ENCODE measurements at places on chromosomes 3 and 15. TPM values are rescaled to one million over a fixed set of nuclear protein-coding genes. Genes with fewer than 3 reads are reported as not detected.

The BOC gene
- 8.9 TPM for polyA plus RNA-seq

The LRRC31 gene
- 0.56 TPM for polyA plus RNA-seq

The NR2E3 gene
- not detected for polyA plus RNA-seq

The GHSR gene
- polyA plus RNA-seq: 0.17 TPM

The STX19 gene
- polyA plus RNA-seq: not detected

The HRH1 gene
- 1.6 TPM for polyA plus RNA-seq

The MUSTN1 gene
- 19.6 TPM for polyA plus RNA-seq

The CAPN3 gene
- 9.7 TPM for polyA plus RNA-seq

The PLSCR2 gene
- not detected for polyA plus RNA-seq

The MST1 gene
- polyA plus RNA-seq: 19.1 TPM

The ARNT2 gene
- 1.9 TPM for polyA plus RNA-seq

The FOXL2 gene
- polyA plus RNA-seq: not detected

The ASB14 gene
- not detected for polyA plus RNA-seq

The CD200R1 gene
- 0.18 TPM for polyA plus RNA-seq

The LOXL1 gene
- 15.7 TPM for polyA plus RNA-seq

The WDR72 gene
- 0.60 TPM for polyA plus RNA-seq

The RARRES1 gene
- polyA plus RNA-seq: 78.2 TPM

The OR4F6 gene
- not detected for polyA plus RNA-seq

The SLC51A gene
- 0.33 TPM for polyA plus RNA-seq

The TRPM1 gene
- 1.5 TPM for polyA plus RNA-seq

The CD96 gene
- 0.69 TPM for polyA plus RNA-seq

The THRB gene
- polyA plus RNA-seq: 3.4 TPM

The MYRIP gene
- polyA plus RNA-seq: 3.1 TPM

The AGBL1 gene
- polyA plus RNA-seq: not detected

The DISP2 gene
- polyA plus RNA-seq: 0.56 TPM

The TNK2 gene
- polyA plus RNA-seq: 43.1 TPM

The MYZAP gene
- polyA plus RNA-seq: 8.1 TPM

The EPHA6 gene
- 0.10 TPM for polyA plus RNA-seq

The FSIP1 gene
- polyA plus RNA-seq: 0.07 TPM

The CYP1A2 gene
- polyA plus RNA-seq: 0.27 TPM

The NR1I2 gene
- 0.13 TPM for polyA plus RNA-seq

The ROPN1 gene
- polyA plus RNA-seq: not detected

The TNFAIP8L3 gene
- 0.72 TPM for polyA plus RNA-seq

The MELTF gene
- polyA plus RNA-seq: 9.7 TPM

The ATP8B4 gene
- 7.3 TPM for polyA plus RNA-seq

The C2CD4A gene
- 0.71 TPM for polyA plus RNA-seq

The PARP15 gene
- polyA plus RNA-seq: 1.2 TPM

The KIAA1143 gene
- polyA plus RNA-seq: 6.6 TPM

The FMN1 gene
- polyA plus RNA-seq: 1.1 TPM

The TGM5 gene
- polyA plus RNA-seq: 0.06 TPM

The SH2D7 gene
- polyA plus RNA-seq: not detected

The CP gene
- 11.6 TPM for polyA plus RNA-seq

The CCRL2 gene
- 2.0 TPM for polyA plus RNA-seq

The P2RY13 gene
- 2.4 TPM for polyA plus RNA-seq

The FSTL1 gene
- polyA plus RNA-seq: 41.6 TPM

The CD86 gene
- 2.4 TPM for polyA plus RNA-seq

The B3GALNT1 gene
- 2.4 TPM for polyA plus RNA-seq

Measured in adipose tissue (tissue), 3 donors.